ENCODE measurements at places on chromosomes 7 and 10.

DNA sequence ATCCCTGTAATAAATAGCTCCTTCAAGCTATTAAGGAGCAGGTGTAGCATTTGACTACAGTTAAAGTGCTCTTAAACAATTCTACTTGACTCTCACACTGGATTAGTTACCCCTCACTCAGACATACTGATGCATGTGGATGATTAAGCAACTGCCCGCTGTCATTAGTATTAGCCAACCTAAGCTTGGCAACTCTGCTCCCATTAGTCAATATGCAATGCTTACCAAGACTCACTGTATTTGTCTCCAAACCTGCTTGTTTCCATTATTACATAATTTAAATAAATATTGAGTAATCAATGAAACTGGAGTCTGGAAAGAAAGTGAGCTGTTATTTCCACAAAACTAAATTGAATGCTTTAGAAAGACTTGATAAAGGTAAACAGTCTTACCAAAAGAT lies 144.0 kb upstream of the ASAH2 start:
- peaks cover 39% of the 10 kb centered on the region for H3K4me1 ChIP-seq
- peak; percentile 86 for DNase-seq
- H3K27ac ChIP-seq, result peak overlapping the region; percentile 44
- H3K36me3 ChIP-seq, result no peaks in the 10 kb centered on the region

GRCh38 chr7:100679927-100680575 lies 6.5 kb downstream of the GNB2 start:
- H3K27ac ChIP-seq, result no peak overlapping the region
- peak; percentile 67 for DNase-seq
- H3K4me3 ChIP-seq, result no peak overlapping the region
- H3K36me3 ChIP-seq, result peaks cover 4% of the 10 kb centered on the region
- H3K27me3 ChIP-seq, result no peaks in the 10 kb centered on the region

- peaks cover 41% of the 10 kb centered on the region for H3K27me3 ChIP-seq
- DNase-seq, result no peak
- H3K27ac ChIP-seq, result no peak overlapping the region
- H3K36me3 ChIP-seq, result no peaks in the 10 kb centered on the region
Observed at GRCh38 chr10:97866524-97867219, 17.0 kb downstream of the GOLGA7B start.

DNA sequence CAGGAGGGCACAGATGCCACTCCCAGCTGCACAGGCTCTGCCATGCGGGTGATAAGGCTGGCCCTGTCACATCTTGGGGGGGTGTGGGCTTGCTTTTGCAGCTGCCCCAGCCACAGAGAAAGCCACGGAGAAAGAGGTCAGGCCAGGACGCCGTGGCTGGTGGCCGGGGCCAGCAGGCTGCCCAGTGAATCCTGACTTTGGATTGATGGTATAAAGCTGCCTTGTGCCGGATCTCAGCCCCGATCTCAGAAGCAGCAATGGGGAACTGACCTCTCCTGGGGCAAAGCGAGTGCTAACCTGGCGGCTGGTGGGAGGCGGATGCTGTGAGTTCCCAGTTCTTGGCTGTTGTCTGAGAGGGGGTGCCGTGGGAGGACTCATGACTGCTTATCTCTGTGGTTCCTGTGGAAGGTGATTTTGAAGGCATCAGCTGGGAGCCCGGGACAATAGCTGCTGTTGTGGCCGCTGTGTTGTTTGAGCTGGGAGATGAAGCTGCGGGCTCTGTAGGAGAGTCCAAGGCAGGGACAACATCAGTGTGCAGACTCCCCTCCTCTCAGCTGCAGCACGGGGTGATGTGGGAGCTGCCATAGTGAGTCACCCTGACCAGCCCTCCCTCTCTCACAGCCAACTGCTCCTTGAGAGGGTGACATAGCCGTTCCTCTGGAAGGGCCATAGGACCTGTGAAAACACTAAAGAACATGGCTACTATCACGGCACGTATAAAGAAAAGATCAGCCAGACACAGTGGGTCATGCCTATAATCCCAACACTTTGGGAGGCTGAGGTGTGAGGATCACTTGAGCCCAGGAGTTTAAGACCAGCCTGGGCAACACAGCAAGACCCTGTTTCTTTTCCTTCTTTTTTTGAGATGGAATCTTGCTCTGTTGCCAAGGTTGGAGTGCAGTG lies 17.0 kb downstream of the IL15RA start:
- no peaks in the 10 kb centered on the region for H3K4me1 ChIP-seq
- no peaks in the 10 kb centered on the region for H3K36me3 ChIP-seq
- H3K4me3 ChIP-seq, result no peak overlapping the region
- no peak overlapping the region for H3K27ac ChIP-seq

DNA sequence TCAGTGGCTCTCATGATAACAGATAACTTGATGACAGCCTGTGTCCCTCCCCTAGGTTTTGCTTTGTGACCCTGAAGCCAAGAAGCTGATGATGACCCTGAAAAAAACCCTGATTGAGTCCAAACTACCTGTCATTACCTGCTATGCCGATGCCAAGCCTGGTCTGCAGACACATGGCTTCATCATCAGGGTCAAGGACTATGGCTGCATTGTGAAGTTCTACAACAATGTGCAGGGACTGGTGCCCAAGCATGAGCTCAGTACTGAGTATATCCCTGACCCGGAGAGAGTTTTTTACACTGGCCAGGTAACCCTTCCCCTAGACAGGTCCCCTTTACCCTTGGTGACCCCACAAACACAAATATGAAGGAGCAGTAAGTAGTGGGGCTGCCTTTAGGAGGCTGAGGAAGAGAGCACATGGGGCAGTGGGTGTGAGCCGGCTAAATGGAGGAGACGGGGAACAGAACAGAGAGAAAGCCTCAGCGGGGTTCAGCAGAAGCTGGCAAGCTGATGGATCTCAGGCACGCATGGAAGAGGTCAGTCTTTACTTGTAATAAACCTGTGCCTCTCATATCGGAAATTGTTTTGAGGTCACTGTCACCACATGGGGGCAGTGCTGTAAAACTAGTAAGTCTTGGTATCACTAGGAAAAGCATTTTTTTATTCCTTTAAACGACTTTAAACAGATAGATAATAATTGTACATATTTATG lies 20.2 kb downstream of the PDCD11 start:
- H3K4me1 ChIP-seq, result no peaks in the 10 kb centered on the region
- no peak overlapping the region for H3K27ac ChIP-seq
- no peaks in the 10 kb centered on the region for H3K27me3 ChIP-seq
- peak; percentile 77 for DNase-seq

DNA sequence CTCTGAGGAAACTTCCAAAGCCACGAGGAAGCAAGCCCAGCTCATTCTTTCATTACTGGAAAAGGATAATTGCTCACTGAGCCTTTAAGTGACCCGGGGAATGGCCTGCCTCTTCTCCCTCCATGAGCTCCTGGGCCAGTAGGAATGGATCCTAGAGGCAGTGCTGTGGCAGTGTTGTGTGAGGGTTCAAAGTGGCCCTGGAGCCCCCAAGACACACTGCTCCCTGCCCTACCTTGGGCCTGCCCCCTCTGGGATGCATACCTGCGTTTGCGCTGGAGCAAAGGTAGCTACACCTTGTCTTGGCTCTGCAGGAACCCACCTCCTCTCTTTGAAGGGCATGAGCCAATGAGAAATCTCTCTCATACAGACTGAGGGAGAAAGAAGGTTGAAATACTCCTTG lies 115.8 kb upstream of the ANLN start:
- H3K27ac ChIP-seq, result no peak overlapping the region
- no peak overlapping the region for H3K4me3 ChIP-seq
- no peaks in the 10 kb centered on the region for H3K27me3 ChIP-seq
- H3K4me1 ChIP-seq, result peaks cover 5% of the 10 kb centered on the region
- no peaks in the 10 kb centered on the region for H3K36me3 ChIP-seq

- no peak overlapping the region for H3K4me3 ChIP-seq
- no peaks in the 10 kb centered on the region for H3K36me3 ChIP-seq
Observed at GRCh38 chr7:124366118-124366517, 333.3 kb upstream of the TMEM229A start.

GRCh38 chr10:71666639-71667386 lies 52.8 kb downstream of the C10orf105 start:
- DNase-seq, result no peak
- no peak overlapping the region for H3K4me3 ChIP-seq
- H3K4me1 ChIP-seq, result no peaks in the 10 kb centered on the region
- peaks cover 5% of the 10 kb centered on the region for H3K27me3 ChIP-seq
- no peaks in the 10 kb centered on the region for H3K36me3 ChIP-seq

DNA sequence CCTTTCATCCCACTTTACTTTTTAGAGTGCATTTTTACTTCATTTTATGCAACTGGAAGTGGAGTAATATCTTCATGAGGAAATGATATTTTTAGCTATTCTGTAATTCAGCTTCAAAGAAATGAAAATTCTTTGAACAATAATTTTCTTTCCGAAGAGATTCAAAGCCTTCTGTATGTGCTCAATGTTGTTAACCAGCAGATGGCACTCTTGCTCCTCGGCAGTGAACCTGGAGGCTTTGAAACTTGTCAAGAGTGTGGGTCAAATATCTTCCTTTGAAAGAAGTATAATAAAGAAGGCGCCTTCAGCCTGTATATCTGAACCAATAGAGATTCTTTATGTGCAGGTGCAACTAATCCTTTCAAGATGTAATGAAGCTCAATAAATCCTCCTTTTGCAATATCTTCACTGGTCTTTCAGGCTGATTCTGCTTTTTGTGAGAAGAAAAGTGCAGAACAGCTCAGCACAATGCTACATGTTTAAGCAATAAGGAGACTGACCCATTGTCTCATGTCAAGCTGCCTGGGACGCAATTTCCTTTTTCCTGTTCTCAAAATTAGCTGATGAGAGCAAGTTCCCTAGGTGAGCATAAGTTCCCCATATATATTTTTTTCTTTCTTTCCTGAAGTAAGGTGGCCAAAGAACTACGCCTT lies 258.4 kb downstream of the SEMA3A start:
- H3K27me3 ChIP-seq, result no peaks in the 10 kb centered on the region
- H3K27ac ChIP-seq, result no peak overlapping the region
- H3K36me3 ChIP-seq, result no peaks in the 10 kb centered on the region
- H3K4me3 ChIP-seq, result no peak overlapping the region
- H3K4me1 ChIP-seq, result no peaks in the 10 kb centered on the region

DNA sequence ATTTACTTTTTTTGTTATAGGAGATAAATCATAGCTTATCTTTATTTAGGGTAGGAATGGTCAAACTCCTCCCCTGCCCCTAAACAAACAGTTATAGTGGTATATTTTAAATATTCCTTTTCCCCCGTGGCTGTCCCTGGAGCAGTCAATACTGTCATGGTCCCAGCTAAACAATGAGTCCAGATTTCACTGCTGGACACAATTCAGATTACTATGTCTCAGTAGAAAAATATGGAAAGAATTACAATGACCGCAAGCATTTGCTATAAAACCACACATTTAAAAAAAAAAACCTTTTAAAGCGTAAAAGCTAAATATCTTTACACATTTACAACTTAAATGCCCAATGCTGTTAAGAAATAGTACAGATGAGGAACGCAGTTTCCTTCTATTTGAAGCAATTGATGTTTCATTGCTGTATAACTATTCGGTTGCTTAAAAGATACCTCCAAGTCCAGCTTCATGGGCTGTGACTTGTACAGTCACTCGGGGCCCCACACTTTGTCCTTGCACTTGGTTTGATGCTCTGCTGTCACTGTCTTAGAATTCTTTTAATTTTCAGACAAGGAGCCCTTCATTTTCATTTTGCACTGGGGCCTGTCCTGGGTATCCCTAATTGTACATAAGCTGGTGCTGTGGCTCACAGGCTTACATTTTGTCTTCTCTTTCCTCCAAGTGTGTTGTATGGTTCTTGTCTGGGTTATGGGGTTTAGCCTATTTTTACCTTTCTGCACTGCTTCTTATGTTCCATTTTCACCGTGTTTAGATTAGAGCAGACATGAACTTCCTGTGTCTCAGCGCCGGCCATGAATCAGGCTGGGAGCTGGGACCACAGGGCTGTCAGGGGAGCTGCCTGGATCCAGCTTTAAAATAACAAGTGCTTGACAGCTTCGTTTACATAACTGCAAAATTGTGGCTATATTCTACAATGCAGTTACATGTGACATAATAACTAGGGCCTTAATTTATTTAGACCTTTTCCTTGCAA lies 530.2 kb upstream of the FZD8 start:
- peak; percentile 85 for DNase-seq
- H3K36me3 ChIP-seq, result no peaks in the 10 kb centered on the region
- H3K27ac ChIP-seq, result peak overlapping the region; percentile 83
- peak overlapping the region; percentile 50 for H3K4me3 ChIP-seq
- H3K27me3 ChIP-seq, result no peaks in the 10 kb centered on the region

- H3K36me3 ChIP-seq, result no peaks in the 10 kb centered on the region
- H3K27ac ChIP-seq, result no peak overlapping the region
- no peak overlapping the region for H3K4me3 ChIP-seq
Observed at GRCh38 chr10:84356928-84357327, 28.5 kb downstream of the CCSER2 start.

DNA sequence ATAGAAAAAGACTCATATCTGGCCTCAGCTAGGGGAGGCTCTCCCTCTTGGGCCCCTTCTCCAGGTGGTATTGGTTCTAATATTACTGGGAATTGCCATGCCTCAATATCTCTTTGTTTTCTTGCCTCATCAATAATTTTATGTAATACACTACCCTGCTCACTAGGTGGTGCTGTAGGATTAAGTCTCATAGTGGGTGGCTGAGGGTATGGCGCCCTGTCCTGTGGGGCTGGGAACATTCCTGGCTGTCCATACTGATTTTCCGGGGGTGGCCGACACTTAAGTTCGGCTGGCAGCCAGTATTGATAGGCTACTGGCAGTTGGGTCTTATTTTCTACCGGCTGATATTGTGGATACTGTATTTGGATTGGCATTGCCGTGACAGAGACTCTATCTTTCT lies 9.0 kb upstream of the TAS2R3 start:
- H3K4me1 ChIP-seq, result no peaks in the 10 kb centered on the region
- H3K27ac ChIP-seq, result no peak overlapping the region
- H3K27me3 ChIP-seq, result no peaks in the 10 kb centered on the region
- DNase-seq, result peak; percentile 44
- no peak overlapping the region for H3K4me3 ChIP-seq

DNA sequence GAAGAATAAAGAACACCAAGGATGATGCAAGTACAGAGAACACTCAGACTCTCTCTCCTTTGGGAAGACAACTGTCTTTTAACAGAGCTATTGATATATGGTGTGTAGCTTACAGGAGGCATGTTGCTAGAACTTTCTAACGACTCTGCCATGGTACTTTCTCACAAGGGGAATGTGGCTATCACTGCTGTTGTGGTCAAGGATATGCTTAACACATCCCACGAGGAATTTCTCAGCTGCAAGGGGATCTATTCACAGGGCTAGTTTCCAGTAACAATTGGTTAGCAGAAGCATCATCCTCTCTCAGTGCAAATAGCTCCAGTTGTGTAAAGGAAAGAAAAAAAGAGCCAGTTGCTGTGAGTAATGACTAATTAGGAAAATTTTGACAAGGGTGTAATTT lies 826.0 kb downstream of the SORCS1 start:
- no peak overlapping the region for H3K4me3 ChIP-seq
- no peaks in the 10 kb centered on the region for H3K4me1 ChIP-seq
- H3K36me3 ChIP-seq, result no peaks in the 10 kb centered on the region

DNA sequence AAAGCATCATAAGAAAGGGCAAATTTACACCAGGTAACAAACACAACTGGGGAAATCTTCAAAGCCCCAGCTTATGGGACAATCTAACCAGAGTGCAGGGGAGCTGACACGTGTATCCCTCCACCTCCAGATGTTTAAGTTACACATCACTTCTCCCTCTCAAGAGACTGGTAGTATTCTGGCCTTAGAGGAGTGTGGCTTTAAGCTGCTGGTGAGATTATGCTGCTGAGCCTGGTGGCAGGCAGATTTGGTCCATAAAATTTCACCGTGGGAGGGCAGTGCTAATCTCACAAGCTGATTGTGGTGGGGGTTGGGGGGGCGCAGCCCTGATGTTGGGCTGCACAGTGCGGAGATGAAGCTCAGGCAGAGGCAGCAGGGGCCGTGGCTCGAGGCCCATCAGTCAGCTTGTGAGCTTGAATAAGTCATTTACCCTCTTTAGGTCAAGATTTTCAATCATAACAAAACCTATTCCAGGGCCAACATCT lies 431.0 kb upstream of the GALNT17 start:
- no peak overlapping the region for H3K4me3 ChIP-seq
- no peak overlapping the region for H3K27ac ChIP-seq
- no peaks in the 10 kb centered on the region for H3K36me3 ChIP-seq

All from GM23248 (cell line).